ENCODE measurements at places on chromosomes 12 and 14.
A peak's percentile ranks its signal among the peaks of the same experiment; 100 is the strongest.

GRCh38 chr14:92687681-92688433 lies 60.6 kb downstream of the LGMN start:
- DNase-seq: peak; percentile 63

GRCh38 chr14:20306079-20306423 lies 300 bp upstream of the TTC5 start:
- no peak for DNase-seq

- no peak for DNase-seq
Observed at GRCh38 chr12:84218406-84218805, 694.2 kb downstream of the SLC6A15 start.

GRCh38 chr12:19474147-19474546 lies 34.9 kb downstream of the AEBP2 start:
- no peak for DNase-seq

DNA sequence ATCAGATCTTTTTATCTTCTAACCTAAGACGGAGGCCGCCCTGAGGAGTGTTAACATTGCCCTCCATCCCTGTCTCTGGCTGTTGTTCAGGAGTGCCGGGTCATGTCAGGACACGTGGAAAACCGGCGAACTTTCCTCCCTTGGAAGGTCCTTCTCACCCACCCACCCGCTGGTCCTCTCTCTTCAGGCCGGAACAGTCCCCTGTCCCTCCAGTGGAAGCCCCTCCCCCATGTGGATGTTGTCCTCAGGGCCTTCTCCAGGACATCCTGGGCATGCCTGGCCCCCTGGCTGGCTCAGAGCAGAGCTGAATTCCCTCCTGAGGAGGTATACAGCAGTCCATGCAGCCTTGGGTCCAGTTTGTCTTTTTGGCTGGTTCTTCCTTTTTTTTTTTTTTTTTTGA lies 20.3 kb upstream of the ITPK1 start:
- no peak for DNase-seq

DNA sequence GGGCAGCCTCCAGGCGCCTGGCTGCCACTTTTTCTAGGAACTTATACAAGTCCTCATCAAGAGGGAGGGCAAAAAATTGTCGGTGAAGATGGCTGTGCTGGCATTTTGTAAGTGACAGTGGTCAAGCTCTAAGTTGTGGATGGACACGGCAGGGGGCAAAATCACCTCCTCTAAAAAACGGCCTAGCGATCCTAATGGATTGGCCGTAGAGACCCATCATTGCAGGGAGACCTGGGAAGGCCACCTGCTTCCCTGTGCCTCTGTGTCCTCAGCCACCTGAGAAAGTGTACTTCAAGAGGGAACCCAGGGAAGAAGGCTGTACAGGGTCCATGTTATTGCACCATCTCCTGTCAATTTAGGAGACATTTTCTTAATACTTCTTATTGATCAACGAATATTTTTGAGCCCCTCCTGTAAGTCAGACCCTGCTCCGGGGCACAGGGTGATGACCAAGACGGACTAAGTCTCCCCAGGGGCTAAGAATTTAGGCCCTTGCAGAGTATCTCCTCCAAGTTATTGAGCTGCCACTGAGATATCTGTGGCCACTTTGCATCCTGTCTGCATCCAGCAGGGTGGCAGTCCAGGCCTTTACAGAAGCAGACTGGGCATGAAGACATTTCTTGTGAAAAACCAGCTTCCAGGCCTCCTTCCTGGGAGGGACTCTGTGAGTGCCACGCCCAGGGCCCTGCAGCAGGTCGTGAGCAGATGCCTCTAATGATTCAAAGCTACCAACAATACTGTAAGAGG lies 40.5 kb downstream of the PSMA6 start:
- DNase-seq: no peak

GRCh38 chr14:53529519-53529918 lies 376.4 kb upstream of the DDHD1 start:
- no peak for DNase-seq

DNA sequence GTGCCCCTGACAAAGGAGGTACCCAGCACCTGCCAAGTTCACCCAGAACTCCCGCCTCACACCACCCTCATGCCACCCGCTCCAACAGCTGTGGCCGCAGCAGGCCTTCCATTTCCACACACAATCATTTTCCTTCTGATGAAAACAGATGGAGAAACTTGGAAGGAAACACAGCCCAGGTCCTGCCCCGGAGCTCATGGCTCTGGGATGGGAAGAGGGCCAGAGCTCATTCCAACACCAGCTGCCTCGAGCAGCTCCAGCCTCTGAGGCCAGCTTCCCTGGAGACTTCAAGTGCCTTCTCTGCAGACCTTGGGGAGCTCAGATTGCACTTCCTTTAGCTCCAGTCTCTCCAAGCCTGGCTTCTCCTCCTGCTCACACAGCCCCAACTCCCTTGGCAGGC lies 55.1 kb upstream of the CMKLR1 start:
- no peak for DNase-seq

DNA sequence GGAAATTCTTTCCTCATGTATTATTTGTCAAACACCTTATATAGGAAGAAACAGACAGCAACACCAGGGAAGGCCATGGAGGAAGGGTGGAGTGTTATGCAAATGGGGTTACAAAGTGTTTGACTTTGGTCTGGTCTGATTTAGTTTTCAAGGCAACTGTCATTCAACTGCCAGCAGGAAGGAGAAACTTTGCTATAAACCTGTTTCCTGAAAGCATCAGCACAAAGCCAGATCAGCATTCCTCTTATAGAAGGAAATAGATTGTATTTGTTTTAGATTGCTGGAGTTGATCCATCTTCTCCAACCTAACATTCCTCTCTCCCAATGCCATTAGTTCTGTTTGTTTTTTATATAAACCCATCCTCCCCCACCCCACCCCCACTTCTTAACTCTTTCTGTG lies 65.7 kb downstream of the STAB2 start:
- DNase-seq: no peak

DNA sequence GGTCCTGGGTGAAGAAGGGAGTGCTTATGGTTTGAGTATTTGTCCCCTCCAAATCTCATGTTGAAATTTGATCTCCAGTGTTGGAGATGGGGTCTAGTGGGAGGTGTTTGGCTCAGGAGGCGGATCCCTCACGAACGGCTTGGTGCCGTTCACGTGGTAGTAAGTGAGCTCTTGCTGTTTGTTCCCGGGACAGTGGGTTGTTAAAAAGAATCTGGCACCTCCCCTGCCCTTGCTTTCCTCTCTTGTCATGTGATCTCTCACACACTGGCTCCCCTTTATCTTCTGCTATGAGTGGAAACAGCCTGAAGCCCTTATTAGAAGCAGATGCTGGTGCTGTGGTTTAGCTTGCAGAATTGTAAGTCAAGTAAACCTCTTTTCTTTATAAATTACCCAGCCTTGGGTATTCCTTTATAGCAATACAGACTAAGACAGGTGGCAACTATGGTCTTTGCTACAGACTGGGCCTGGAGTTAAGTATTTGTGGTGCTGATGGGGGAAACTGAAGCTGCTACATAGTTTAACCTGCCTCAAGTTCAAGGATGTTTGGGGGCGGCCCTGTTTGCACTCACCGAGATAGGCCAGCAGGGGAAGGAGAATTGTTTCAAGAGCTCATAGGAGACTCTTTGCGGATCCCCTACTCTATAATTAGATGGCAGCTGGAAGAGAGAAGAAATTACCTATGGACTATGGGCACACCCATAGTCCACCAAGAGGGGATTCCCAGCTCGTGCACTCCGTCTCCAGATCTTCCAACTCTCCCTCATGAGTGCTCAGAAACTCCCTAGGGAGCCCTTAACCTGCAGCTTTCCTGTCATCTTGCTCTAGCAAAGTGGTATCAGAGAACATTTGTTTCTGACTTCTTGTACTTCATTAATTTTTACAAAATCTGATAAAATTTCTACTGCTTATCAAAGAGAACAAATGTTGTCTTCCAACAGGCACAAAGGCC lies 164.6 kb downstream of the SLC15A5 start:
- DNase-seq: peak; percentile 45

DNA sequence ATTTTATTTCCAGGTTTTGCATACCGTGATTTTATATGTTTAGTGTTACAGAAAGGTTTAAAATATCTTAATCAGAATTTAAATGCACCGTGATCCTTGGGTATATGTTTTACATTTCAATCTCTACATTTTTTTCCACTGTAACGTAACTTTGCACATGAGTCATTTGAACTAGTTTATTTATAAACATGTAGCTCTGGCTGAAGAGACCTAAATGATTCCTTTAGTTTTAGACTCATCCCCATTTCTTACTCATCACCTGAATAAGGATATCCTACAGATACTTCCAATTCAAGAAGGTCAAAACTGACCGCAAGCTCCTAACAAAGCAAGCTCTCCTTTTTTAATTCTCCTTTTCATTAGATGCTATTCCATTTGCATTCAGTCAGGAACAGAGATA lies 42.7 kb upstream of the SLC6A15 start:
- no peak for DNase-seq

DNA sequence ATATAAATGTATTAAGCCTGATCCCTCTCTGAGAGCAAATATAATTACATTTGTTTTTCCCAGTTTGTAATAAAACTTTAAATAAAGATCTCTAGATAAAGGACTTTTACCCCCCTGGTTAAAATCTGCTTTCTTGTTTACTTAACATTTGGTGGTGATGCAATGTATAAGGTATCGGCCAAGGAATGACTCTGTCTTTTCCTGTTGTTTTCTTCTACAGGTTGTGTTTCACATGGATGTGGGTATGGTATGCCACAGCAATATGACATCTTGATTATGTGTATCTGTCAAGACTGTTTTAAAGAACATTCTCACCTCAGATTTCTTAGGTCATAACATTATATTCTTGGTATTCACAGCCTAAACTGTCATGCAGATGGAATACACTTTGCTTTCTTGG lies 210.6 kb upstream of the NOVA1 start:
- no peak for DNase-seq

DNA sequence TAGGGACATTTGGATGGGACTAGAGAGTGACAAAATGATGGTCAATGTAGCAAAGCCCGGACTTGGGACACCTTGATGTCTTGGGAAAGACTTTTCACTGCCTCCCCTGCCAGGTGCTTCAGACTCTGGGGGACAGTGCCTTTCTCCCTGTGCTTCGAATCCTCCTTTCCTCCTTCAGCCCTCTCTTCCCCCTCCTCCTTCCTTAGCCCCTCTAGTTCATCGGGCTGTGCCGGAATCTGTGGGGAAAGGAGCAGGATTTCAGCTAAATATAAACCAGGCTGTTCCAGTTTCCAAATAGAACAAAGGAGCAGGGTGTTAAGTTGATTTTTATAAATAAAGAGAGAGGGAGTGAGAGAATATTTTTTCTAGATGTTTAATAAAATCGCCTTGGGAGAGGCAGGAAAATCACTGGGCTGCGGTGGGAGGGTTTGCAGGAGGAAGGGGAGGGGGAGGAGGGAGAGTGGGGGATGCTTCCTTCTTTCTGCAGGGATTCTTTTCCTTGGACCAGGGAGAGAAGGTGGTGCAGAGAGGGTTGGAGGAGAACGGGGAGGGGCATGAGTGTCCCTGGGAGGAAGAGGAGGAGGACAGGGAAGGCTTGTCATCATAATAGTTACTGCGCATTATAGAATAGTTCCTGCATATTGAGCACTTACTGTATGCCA lies 21.3 kb upstream of the CABP1 start:
- no peak for DNase-seq

DNA sequence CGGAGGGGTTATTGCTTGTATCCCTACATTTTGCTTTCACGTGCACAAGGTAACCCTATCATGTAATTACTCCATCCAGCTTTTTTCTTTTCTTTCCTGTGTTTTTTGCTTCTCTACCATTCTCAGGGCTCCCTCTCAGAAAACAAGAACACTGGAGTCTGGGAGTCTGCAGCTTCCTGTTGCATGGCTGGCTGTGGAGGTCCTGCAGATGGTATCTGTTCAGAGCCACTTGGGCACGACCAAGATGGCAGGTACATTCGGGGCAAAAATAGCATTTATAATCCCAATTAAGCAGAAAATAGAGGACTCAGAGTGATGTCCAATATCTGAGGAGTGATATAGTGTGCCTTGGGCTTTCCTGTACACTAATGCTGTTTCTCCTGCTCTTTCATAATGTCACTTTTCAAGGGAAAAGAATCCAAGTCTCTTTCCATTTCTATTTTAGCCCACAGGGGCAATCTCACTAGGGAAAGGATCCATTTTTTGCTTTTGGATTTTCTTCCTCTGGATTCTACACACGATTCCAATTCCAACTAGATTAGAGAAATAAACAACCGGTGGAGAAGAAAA lies 3.2 kb upstream of the NUMB start:
- DNase-seq: no peak

DNA sequence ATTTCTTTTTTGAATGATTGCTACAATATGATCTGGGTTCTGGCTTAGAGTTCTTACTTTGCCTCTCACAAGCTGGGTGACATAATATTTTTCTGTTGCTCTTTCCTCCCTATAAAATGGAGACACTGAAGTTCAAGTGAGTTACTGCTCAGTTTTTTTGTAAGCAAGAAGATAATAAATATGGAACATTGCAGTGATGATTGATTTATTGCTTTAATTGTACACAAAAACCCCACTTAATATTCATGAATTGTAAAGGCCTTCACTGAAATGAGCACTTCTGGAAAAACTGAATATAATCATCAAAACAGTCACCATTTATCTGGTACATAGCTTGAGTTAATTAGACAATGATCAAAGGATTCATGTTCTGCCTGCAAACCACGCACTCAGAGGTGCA lies 71.8 kb upstream of the NAP1L1 start:
- no peak for DNase-seq

DNA sequence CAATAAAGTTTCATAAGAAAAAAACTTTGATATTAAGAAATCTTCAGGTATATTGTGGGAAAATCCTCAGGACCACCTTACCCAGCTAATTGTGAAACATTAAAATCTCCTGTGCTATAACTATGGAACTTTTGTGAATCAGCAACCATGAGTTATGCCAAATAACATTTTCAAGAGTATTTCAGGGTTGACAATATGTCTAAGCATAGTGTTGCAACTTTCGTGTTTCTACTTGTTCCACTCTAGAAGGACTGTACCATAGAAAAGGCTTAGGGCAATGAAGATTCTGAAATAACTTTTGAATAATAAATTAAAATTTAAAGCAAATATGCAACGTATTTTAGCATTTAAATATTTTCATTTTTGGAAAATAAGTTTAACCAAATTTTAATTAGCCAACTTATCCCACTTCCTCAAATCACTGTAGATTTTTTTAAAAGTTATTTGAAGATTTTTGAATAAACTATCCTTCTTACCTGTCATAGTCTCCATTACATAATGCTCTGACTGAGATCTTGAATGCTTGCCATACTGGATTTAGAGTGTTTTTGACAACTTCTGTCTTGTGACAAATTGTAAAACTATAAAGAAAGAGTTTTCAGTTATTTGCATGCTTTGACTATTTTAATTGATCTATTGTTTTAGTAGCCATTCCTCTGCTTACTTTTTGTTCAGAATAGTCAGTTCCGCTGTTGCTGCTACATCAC lies 143.6 kb downstream of the CPNE8 start:
- DNase-seq: no peak

GRCh38 chr14:99805757-99806439 lies 12.7 kb downstream of the EML1 start:
- no peak for DNase-seq

DNA sequence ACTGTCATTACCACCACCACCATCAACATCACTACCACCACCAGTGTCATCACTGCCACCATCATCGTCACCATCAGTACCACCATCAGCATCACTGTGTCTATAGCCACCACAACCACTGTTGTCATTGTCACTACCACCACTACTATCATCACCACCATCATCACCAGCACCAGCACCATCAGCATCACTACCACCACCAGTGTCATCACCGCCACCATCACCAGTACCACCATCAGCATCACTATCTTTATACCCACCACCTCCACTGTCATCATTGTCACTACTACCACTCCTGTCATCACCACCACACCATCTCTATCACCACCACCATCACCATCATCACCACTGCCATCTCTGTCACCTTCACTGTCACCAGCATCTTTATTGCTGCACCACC lies 60.6 kb downstream of the BEGAIN start:
- no peak for DNase-seq
